ENCODE measurements at places on chromosomes 12 and 14.

GRCh38 chr12:68932128-68932960 is 627 bp downstream of the CPM start:
- peak; percentile 24 for DNase-seq

- peak; percentile 12 for DNase-seq
Measured at GRCh38 chr12:63103494-63104131, 47.4 kb downstream of the AVPR1A start.

- no peak for DNase-seq
Measured at GRCh38 chr14:97028382-97028781, 231.2 kb downstream of the VRK1 start.

GRCh38 chr14:80978403-80978802 is 23.0 kb downstream of the TSHR start:
- peak; percentile 32 for DNase-seq

GRCh38 chr12:3837049-3837448 is 36.1 kb downstream of the PARP11 start:
- no peak for DNase-seq

DNA sequence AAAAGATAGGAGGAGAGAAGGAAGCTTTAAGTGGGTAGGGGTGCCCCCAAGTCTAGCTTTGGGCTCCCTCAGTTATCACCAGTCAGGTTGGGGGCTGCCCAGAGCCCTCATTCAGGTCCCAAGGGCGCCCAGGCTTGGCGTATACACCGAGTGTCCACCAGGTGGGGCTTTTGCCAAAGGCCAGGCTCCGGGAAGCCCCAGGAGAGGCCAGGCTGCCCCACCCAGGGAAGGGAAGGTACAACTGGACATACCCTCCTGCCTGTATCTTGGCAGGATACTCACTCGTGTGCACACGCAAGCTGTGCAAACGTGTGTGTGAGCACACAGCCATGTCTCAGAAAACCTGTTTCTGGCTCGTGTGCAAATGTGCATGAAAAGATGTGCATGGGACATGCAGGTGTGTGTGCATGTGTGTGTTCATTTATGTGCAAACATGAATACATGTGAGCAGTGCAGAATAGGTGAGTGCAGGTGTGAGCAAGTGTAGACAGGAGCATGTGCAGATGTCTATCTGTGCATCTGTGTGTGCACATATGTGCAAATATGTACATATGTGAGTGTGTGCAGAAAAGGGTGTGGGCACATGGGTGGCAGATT is 103.9 kb upstream of the MYL2 start:
- peak; percentile 38 for DNase-seq

GRCh38 chr14:61388173-61388975 is 67.0 kb downstream of the PRKCH start:
- peak; percentile 83 for DNase-seq

GRCh38 chr12:68962877-68963855 is 30.2 kb upstream of the CPM start:
- DNase-seq: no peak

DNA sequence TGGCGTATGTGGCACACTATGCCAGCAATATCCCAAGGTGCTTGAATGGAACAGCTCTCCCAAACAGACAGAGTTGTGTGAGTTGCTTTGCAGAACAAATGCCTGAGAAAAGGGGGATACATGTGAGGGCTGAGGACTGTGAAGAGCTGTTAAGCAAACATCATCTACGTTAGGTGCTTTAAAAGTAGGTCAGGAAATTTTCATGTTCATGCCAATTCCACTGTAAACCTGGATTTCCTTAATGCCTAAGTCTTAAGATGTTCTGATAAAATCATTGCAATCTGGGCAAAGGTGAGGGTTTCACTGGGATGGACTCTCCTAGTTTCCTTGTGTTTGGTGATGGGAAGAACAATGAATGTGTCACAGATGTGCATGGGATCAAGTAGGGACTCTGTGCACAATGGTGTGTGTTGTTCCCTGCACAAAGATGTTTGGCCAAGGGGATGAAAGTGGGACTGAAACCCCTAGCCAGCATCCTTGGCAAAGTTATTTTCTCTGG is 227.9 kb downstream of the KTN1 start:
- no peak for DNase-seq

GRCh38 chr12:24470050-24470449 is 478.9 kb downstream of the BCAT1 start:
- no peak for DNase-seq

- DNase-seq: no peak
Measured at GRCh38 chr12:1696800-1697199, 5.9 kb downstream of the ADIPOR2 start.

DNA sequence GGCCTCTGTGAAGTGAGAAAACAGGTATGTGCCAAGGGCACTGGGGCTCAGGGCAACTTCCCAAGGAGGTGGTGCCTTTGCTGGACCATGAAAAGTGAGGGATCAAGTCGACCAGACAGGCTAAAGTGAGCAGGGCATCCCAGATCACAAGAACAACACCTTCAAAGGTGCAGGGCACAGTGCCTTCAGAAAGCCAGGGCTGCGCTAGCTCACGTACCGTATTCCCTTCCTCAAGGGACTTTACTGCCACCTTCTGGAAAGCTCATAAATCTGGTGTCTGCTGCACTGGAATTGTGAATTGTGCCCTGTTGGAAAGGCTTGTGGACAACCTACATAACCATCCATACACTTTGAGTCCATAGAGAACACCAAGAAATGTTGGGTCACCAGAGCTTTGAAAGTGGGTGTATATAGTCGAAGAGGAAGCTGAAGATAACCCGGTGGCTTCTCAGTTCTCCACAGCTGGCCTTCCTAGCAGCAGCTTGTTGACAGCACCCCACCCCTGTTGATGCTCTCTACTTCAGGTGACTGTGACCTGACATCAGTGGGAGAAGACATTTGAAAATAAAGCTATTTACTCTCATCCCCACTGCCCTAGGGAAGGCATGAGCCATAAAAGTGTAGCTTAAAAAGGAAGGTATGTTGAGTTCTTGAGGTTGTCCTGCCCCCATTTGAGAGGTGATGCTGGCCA is 24.5 kb downstream of the FIGNL2 start:
- DNase-seq: peak; percentile 42

DNA sequence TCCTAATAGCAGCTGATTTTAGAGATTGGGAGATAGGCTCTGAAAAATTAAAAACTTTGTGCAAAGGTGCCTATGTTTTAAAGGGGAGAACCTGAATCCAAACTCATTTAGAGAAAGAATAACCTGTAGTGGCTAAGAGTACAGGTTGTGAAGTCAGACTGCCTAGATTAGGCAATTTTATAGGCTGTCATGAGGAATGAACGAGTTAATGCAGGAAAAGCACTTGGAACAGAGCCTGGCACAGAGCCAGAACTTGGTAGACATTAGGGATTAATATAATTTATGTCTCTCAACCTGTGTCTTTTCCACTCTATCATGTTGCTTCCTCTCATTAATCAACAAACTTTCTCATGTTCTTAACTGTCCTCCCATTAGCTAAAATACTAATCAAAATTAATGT is 98.1 kb downstream of the WIF1 start:
- DNase-seq: no peak

- DNase-seq: no peak
Measured at GRCh38 chr14:36664322-36665193, 2.9 kb downstream of the PAX9 start.

DNA sequence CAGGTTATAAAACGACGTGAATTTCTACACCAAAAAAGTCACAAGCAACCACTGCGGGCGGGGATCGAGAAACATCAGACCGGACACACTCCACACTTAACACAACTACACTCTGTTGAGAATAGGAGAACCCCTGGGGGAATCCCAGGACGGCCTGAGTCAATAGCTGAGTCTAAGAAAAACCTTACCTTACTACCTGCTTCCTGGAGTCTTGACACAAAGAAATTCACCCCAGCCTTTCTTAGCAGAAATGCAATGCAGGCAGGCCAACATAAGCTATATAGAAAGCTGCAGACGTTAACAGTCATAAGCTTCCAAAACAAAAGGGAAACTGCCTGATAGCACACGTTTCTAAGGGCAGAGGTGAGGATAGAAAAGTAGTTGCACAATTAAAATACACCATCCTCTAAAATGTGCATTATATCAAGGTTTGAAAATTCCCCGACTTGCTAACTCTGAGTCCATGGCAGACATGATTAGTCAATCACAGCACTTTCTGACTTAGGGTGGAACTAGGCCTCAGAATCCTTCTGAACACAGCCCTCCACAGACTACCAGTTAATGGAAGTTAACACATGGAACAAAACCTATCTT is 68.0 kb downstream of the CCDC88C start:
- DNase-seq: peak; percentile 87

DNA sequence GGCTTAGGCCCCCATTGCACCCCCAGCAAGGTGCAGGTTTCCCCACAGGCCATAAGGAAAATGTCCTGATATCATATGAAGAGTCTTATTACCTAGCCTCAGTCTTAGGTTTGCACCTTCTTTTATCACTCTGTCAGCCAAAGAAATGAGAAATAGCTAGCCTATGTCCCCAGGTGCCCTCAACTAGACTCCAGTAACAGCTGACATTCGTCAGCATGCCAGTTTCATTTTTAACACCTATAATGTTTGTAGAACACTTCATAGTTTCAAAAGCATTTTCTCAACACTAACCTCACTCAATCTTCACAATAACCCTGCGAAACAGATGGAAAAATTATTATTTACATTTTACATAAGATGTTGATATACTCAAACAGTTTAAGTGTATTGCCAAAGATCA is 24.0 kb upstream of the OR10P1 start:
- no peak for DNase-seq

- DNase-seq: no peak
Measured at GRCh38 chr14:56153267-56153666, 35.1 kb downstream of the PELI2 start.

DNA sequence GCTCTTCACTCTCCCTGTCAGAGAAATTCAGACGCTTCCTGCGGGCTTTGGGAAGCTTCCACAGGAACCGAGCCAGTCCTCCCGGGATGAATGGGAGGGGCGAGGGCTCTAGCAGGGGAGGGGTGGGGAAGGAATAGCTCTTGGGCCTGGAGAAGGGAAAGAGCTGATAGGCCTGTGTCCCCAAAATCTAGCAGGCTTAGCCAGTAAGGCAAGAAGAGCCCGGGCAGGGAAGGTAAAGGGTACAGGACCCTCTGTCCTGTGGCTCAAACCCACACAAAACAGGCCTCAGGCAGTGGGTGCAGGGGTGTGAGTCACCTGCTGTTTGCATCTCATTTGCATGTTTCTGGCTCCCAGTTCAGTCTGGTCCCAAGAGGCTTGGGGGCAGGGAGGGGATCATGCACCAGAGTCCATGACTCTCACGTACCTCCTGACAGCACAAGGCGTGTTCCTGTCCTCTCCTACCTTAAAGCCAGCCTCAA is 8.7 kb upstream of the SMUG1 start:
- DNase-seq: no peak

GRCh38 chr12:44929236-44929885 is 53.2 kb upstream of the NELL2 start:
- no peak for DNase-seq
